GDM1 (cell line): ENCODE measurements at places on chromosomes 1 and 21.
A peak's percentile ranks its signal among the peaks of the same experiment; 100 is the strongest.

- no peak for DNase-seq
Measured at GRCh38 chr1:81409262-81409661, 391.5 kb upstream of the ADGRL2 start.

- DNase-seq, result no peak
Measured at GRCh38 chr1:232045139-232045994, 418.8 kb downstream of the DISC1 start.

GRCh38 chr1:18643154-18644012 lies 12.7 kb downstream of the PAX7 start:
- DNase-seq, result no peak

DNA sequence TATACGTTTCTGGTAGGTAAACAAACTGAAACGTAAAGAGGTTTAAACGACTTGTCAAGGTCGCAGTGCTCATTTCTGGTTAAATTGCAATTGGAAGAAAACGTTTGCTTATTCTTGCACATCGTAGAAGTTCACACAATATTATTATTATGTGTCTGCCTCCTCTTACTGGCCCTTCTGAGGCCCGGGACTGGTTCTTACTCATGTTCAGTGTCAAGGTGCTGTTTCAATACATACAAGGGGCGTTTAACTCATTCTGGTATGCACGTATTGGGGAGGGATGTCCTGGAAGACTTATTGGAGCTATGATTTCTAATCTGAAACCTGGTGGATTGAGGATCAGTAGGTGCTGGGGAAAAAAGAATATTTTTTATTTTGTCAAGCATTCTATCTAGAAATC lies 932 bp downstream of the RPF1 start:
- DNase-seq, result no peak

DNA sequence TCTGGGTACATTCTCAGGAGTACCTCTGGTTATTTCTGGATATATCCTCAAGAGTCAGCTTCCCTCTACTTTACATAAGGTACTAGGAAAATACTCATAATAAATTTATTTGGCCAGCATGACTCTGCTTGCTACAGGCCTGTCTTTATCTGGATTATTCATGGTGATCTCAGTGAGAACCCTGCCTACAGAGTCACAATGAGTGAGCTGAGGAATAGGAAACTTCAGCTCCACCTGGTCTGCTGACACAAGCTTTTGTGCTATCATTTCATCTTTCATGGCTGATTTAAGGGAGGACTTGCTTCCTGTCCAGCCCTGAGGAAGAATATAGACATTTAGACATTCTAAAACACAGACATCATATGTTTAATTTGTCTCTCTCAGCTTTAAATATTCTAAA lies 19.5 kb upstream of the SUCO start:
- no peak for DNase-seq

DNA sequence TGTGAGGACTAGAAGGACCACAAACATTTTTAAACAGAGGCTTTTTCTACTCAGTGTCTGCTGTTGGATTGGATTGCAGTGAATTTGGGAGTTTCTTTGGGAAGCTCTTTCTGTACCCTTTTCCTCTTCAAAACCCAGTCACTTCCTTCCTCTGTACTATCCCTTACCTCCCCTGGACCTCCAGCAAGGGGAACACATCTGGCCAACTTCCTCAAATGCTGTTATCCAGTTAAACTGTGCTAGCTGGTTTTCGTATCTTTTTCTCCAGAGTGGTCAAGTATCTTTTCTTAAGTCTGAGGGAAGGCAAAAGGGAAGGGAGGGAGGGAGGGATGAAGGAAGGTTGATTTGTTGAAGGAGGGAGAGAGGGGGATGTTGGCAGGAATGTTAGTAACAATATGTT lies 99.2 kb upstream of the TNR start:
- DNase-seq, result no peak

DNA sequence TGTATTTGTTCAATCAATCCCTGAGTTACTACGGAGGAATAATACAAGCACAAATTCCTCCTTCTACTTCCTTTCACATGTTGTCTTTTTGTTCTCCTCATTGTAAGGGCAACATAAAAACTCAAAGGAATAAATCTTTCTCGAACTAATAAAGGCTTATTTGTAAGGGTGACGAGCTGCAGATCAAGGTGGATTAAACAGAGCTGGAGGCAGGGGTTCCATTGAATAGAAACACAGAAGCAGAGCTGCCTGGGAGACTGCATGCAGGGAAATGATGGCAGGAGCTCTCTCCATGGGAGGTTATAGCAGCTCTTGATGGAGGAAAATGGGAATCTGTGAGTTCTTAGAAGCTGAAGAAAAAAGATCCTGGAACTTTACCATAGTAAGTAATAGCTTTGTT lies 160.2 kb downstream of the CYYR1 start:
- DNase-seq, result no peak

GRCh38 chr1:220770245-220770913 lies 16.3 kb upstream of the MTARC1 start:
- no peak for DNase-seq

- no peak for DNase-seq
Measured at GRCh38 chr21:38413958-38414548, 84.2 kb downstream of the ERG start.

DNA sequence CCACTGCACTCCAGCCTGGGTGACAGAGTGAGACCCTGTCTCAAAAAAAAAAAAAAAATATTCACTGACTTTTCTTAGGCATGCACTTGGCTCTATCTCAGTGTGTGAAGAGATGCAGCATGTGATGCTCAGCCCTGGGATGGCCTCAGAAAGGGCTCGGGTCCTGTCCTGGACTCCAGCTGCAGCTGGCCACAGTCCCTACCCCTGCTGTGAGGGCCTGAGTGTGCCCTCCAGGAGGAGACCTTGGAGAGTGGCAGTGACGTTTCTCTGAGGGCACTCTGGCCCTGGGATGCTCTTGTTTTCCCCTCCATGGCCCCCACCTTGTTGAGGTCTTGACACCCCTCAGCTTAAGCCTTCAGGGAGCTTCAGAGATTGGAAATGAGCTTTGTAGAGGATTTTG lies 81.9 kb upstream of the POU3F1 start:
- DNase-seq, result no peak

- no peak for DNase-seq
Measured at GRCh38 chr1:10019561-10019960, 13.2 kb upstream of the UBE4B start.

DNA sequence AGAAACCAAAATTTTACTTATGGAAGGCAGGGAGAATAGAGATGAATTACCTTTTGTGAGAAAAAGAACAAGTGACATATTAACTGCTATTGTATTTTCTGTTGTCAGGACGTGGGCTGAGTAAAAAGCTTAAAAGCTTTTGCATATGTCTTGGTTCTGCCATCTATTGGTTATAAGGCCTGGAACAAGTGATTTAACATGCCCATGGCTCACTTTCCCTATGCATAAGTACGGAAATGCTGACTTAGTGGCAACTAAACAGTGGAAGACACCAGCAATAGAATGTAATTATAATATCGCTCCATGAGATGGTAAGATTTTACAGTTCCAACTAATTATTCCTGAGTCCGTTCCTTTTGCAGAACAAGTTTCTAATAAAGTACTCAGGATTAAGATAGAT lies 6.7 kb upstream of the CTSS start:
- no peak for DNase-seq

- DNase-seq, result no peak
Measured at GRCh38 chr1:210633636-210634035, 304.9 kb downstream of the HHAT start.

- DNase-seq, result no peak
Measured at GRCh38 chr1:245978915-245979314, 528.2 kb downstream of the SMYD3 start.

DNA sequence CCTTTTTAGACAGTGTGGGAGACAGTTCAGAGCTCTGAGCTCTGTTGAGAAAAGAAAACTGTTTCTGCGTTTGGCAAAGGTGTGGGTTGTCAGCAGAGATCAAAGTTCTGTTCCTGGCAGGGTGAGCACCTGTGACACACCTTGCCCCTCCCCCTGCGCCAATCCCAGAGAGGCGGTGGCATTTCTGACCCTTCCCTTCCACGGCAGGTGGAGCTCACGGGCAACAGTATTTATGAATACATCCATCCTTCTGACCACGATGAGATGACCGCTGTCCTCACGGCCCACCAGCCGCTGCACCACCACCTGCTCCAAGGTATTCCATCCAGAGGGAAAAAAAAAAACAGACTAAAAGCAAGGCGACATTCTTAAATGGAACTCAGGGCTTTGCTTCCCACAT lies 20.7 kb downstream of the SIM2 start:
- DNase-seq, result no peak

DNA sequence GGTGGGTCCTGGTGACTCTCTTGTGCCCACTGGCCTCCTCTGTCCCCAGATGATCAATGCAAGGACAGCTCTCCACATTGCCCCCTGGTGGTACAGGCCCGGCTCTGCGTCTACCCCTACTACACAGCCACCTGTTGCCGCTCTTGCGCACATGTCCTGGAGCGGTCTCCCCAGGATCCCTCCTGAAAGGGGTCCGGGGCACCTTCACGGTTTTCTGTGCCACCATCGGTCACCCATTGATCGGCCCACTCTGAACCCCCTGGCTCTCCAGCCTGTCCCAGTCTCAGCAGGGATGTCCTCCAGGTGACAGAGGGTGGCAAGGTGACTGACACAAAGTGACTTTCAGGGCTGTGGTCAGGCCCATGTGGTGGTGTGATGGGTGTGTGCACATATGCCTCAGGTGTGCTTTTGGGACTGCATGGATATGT lies 10.8 kb downstream of the ADAMTSL4 start:
- peak; percentile 44 for DNase-seq

- DNase-seq, result no peak
Measured at GRCh38 chr1:116287341-116288200, 85.5 kb upstream of the ATP1A1 start.

- DNase-seq, result no peak
Measured at GRCh38 chr1:17544776-17545350, 5.4 kb downstream of the ARHGEF10L start.

- no peak for DNase-seq
Measured at GRCh38 chr21:37871121-37871862, 45.0 kb downstream of the KCNJ6 start.

GRCh38 chr1:15272009-15272781 lies 25.2 kb downstream of the FHAD1 start:
- DNase-seq, result peak; percentile 46

DNA sequence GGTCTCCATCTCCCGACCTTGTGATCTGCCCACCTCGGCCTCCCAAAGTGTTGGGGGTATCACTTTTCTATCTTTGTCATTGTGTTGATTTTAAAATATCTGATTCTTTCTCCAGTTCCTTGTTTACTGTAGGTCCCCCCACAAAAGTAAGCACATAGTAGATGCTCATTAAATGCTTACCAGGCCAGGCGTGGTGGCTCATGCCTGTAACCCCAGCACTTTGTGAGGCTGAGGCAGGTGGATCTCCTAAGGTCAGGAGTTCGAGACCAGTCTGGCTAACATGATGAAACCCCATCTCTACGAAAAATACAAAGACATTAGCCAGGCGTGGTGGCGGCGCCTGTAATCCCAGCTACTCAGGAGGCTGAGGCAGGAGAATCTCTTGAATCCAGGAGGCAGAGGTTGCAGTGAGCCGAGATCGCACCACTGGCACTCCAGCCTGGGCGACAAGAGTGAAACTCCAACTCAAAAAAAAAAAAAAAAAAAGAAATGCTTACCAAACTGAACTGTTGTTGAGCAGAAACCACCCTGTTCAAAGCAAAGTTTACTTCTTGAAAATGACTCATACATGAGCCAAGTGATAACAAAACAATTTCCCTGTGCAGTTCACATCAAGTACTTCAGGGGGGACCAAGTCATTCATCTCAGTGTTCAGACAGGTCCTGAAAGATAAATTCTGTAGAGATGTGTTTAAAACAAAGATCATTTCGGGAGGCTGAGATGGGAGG lies 24.3 kb upstream of the NID1 start:
- no peak for DNase-seq

DNA sequence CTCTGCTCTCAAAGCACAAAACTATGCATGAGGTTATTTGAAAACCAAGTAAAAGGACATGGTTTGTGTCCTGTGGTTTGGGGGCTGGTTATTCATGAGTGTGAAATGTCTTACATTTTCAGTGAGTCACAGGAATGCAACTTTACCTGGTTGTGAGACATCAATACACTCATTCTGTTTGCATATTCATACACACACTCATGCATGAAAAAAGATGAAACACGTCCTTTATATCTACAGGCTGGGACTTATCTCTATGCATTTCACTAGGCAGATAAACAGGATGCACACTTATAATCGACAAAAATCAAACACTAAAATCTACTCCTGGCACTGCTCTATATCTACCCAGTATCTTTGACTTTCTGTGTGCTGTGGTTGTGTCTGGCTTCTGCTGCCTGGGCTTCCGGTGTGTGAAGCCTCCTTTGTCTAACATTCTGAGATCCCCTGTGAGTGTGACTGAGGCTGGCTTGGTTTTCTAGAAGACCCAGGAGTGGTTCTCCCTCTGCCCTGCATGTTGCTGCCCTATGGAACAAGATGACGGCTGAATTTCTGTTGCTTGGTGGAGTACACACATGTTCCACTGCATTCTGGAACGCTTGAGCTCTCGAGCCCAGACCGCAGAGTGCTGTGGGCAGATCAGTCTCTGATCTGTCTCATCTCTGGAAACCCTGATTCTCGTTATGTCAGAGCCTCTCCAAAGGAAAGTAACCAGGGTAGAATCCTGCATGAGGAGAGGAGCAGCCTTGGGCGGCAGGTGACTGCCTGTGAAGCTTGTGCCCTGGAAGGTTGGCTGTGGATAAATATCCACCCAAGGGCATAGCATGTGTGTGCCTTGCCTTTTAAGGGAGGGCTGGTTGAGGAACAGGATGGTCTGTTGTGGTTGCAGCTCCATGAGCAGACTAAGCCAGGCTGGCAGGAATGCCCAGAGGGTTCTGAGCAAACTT lies 19.7 kb upstream of the FASLG start:
- DNase-seq, result no peak

DNA sequence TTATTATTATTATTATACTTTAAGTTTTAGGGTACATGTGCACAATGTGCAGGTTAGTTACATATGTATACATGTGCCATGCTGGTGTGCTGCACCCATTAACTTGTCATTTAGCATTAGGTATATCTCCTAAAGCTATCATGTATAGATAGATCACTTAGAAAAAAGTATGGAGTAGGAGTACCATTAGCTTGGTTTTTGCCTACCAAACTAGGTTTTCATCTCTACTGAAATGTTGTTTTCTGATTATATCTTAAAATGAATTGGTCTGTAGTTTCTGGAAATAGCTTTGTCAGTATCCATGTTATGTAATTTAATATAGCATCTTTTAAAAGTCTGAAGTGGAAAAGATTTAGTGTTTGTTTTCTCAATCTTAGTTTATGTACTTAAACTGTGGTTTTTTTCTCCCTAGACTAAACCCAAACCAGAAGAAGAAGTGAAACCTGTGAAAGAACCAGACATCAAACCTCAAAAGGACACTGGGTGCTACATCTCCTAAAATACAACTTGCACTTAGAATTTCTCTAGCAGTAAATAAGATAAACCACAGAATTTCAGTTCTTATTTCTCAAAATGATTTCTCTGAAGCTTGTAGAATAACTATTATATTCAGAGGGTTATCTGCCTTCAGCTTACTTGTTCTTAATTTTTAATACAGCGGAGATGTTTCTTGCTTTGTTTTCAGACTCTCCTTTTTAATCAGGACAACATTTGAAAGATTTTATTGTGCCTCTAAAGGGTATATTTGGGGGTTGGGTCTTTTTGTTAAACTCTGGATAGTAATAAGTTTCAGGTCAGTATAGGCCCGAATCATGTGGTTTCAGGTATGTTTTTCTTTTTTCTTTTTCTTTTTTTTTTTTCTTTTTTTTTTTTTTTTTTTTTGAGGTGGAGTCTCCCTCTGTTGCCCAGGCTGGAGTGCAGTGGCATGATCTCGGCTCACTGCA lies 4.5 kb upstream of the FAM177B start:
- no peak for DNase-seq
